ENCODE measurements at places on chromosomes 11 and 22.

DNA sequence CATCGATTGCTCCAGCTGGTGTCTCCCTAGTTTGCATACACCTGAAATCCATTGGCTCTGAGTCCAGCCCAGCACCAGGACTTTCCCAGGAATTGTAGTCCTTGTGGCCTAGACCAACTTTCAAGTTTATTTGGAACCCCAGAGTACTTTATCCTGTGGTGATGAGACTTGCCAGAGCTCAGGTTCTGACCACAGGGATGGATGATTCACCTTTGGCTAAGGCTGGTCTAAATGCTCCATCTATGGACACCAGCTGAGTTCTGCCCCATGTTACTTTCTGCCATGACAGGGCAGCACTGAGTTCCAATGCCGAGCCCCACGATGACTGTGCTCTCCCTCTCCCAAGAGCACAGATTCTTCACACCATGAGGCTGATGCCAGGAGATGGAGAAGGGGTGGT, 17.3 kb upstream of the INSC start:
- no peak for DNase-seq

GRCh38 chr11:124799348-124800225, 619 bp downstream of the MSANTD2 start:
- DNase-seq: peak; percentile 12

DNA sequence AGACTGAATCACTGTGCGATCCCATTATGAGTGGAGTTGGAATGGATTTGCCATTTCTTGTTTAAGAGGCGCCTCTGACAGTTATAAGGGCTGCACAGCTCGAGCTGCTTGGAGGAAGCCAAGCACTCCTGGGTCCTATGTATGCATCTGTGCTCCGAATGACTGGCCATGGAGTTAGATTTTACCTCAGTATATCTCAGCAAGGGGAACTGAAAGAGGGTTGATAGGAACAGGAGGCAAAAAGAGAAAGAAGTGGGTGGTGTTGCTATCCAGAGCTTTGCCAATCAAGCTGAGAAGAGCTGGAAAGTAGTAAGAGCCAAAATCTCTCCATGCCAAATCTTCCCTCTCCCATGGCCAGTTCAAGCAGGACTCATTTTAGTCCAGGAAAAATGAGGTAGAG, 632.0 kb upstream of the KIRREL3 start:
- no peak for DNase-seq

- no peak for DNase-seq
Measured at GRCh38 chr11:5679811-5680210, 5.1 kb downstream of the TRIM5 start.

DNA sequence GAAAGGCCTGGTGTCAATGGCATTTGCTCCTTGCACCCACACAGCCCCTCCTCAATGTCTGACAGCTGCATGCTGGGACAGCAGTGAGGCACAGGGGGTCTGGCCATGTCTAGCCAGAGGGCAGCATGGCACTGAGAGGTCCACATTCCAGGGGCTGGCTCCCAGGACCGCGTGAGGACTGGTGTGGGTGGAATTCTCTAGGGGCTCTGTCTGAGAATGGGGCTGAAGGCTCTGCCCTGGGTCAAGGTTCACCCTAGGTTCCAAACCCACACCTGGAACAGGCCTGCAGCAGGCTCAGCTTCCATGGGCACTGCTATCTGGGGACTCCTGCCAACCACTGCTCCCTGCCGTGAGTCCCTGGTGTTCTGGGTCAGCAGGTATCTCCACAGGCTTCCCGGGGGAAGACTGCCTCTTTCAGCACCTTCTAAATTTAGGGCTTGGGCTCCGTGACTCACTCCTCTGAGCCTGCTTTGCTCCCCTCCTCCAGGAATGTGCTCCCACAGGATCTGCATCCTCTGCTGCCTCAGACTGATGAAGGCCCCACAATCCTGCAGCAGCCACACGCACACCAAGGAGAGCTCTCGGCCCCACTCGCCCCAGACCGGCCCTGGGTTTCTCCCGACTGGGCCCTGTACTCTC, 4.2 kb downstream of the STARD10 start:
- DNase-seq: no peak

DNA sequence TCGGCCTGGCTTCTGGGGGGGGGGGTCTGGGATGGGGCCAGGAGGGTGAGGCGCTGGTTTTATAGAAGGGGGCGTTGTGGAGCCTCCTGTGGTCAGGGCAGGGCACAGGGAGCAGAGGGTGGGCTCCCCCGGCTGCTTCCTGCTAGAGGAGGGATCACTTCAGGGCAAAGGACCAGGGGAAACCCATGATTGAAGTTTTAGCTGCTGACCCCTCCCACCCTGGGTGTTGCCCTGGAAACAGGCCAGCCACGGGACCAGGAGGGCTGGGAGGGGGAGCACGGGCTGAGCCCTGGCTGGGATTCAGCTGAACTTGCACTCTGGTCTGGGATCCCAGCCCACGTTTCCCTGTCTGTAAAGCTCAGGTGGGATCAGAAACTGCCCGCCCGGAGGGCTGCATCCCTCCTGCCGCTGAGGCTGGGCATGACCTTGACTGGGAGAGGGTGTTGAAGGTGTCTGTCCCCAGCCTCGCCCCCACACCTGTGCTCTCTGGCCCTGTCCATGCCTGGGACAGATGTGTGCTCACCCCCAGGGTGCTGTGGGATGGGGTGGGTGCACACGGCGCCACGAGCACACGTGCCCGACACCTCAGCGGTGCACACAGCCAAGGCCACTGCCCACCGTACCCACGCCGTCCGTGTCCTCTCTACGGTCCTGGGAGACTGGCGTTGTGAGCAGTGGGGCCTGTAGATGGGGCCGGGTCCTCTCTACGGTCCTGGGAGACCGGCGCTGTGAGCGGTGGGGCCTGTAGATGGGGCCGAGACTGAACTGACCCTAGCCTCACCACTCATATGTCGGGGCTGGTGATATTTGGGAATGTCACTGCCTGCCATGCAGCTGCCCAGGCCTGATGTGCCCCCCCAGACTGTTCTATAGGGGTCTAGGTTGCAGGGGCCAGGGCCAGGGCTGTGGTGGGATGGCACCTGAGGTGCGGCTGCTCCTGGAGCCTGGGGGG, 2.3 kb downstream of the TSPAN4 start:
- no peak for DNase-seq

DNA sequence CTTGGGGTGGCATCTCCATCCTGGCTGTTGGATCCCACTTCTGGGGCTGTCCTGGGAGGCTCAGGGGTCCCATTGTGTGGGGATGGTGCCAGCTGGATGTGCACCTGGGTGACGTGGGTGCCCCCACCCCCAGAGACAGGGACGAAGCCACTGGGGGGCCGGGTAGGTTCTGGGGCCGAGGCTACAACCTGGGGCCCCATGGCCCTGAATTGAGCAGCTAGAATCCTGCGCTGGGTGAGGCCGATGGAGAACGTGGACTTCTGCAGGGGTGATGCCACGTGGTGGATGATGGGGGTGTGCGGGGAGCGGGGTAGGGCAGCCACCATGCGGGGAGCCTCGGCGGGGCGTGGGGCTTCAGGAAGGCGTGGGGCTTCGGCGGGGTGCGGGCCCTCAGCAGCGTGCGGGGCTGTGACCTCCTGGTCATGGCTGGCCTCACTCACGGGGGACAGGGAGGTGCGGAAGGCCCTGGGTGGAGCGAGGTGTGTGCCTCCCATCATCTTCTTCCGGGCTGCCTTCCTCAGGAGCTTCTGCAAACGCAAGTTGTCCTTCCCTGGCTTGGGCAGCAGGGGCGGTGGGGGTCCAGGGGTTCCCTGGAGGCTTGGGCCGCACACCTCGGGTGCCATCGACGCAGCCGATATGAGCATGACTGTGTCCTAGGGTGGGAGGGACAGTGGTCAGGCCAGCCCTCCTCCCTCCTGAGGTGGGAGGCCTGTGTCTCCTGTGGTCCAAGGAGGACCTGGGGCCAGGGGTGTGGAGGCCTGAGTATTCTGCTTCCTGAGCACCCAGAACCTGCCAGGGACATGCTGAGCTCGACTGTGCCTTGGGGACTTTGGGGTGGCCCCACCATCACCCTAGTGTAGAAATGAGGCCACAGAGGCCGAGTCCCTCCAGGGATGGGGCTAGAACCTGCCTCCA, 1.5 kb downstream of the PRR33 start:
- DNase-seq: no peak

GRCh38 chr11:41377709-41378394, 81.6 kb downstream of the LRRC4C start:
- no peak for DNase-seq

GRCh38 chr11:23211221-23211620, 350.9 kb upstream of the CCDC179 start:
- no peak for DNase-seq

DNA sequence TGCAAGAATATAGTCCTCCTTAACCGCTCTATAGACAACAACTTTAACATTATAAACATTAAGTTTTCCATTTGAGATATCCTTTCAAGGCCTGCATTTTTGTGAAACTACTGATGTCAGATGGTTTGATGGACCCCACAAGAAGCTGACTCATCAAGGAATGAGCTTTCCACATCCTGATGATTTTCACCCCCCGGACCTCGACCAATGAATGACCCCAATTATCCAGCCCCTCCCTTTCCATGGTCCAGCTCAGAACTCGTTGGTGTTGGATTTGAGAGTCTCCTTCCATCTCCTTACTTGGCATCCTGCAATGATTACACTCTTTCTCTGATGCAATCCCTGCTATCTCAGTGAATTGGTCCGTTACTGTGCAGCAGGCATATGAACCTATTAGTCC, 31.8 kb upstream of the GUCY1A2 start:
- DNase-seq: no peak

DNA sequence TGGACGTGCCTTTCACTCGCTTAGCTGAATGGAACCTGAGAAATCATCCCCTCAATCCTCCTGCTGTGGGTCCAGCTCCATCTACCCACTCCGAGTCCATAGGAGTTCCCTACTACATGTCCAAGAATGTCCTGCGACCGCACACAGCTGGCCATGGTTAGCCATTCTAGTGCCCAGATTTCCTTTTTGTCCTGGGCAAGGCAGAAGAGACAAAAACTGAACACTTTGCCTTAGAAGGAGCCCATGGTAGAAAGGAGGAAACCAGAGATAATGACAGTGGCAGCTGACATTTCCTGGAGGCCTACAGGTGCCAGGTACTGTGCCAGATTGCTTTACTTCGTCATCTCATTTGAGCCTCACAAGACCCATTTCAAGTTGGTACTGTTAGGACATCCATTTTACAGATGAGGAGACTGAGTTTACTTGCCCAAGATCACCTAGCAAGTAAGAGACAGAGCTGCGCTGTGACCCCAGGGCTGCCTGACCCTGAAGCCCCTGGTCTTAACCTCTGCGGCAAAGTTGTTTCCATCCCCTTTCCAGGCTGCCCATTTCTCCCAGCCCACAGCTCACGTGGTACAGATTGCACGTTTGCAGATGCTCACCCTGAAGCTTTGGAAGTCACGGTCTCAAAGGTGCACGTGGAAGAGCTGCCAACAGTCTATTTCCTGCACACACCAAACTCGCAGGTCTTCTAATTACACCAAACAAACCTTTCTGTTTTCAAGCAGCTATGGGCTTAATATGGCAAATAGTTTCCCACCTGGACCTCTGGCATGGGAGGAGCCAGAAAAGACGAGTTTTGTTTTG, 112.7 kb downstream of the ZBTB16 start:
- DNase-seq: no peak

DNA sequence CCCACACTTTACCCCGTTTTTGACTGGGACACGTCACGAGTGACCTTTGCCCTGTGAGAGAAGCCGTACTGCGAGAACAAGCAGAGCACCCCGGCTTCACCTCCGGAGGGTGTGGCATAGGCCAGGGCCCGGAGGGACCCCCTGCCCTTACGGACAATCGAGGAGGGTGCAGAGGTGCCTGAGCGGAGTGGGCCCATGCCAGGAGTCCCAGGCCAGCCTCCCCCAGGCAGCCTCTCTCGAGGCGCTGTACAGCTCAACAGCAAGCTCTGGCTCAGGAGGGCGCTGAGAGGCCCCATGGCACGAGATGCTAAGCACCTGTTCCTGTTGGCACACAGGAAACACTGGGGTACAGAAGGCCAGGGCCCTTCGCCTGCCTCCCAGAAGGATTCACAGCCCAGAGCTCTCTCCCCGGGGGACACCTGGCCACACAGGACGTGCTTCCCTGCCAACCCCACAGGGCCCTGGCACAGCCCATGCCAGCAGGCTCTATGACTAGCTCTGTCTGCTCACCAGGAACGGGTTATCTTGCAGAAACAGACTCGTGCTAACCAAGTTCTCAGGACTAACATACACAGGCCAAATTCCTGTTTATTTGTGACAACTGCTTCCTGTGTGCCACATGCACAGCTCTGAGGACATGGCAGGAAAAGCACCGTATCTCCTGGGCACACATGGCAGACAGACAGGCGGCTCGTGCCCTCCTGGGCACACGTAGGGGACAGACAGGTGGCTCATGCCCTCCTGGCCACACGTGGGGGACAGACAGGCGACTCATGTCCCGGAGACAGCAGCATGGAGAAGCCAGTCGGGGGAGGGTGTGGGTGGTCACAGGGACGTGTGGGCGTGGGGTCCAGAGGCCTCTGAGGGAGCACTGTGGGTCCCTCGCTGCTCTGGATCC, 11.6 kb downstream of the TOLLIP start:
- DNase-seq: no peak

GRCh38 chr22:26429458-26430286, 612 bp downstream of the ASPHD2 start:
- no peak for DNase-seq

- no peak for DNase-seq
Measured at GRCh38 chr11:45344028-45344427, 57.9 kb upstream of the SYT13 start.

GRCh38 chr11:91459840-91460239, 764.8 kb upstream of the FAT3 start:
- no peak for DNase-seq

DNA sequence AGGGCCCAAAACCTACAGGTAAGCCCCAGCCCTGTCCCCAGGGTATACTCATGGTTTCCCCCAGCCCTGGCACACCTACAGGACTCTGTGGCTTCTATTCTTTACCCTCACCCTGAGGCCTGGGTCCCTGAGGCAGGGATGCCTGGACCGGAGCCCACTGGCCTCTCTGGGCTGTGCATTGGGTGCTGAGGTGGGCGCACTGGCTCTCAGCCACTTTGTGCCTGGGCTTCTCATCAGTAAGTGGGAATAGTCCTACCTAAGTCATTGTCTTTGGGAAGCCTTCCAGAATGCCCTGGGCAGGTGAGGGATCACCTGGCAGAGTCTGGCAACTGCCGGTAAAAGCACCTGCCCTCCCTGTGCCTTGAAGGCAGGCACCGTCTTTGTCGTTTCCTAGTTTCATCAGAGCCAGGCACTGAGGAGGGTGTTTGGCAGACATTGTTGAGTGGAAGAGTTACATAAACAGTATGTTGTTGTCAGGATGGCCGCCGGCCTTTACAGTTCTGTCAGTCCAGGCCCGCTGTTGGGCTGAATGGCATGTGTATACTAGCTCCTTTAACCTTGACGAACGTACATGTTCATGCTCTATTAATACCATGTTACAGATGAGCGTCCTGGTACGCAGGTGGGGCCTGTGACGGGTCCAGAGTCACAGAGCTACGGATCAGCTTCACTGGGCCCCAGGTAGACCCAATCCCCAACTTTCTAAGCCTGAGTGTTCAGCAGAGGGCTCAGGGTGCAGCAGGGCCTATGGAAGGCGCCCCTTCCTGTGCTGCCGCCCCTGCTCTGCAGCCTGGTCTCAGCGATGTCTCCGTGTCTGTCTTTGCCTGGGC, 23.0 kb downstream of the SHANK3 start:
- no peak for DNase-seq
